ENCODE measurements at places on chromosomes 4 and X. TPM values are rescaled to one million over a fixed set of nuclear protein-coding genes. Genes with fewer than 3 reads are reported as not detected.

NLGN3 gene
- 4.5 TPM for total RNA-seq

- no peak overlapping the region for H3K4me3 ChIP-seq
- no peaks in the 10 kb centered on the region for H3K36me3 ChIP-seq
Measured at GRCh38 chr4:53921856-53922255, 142.5 kb downstream of the CHIC2 start.

DNA sequence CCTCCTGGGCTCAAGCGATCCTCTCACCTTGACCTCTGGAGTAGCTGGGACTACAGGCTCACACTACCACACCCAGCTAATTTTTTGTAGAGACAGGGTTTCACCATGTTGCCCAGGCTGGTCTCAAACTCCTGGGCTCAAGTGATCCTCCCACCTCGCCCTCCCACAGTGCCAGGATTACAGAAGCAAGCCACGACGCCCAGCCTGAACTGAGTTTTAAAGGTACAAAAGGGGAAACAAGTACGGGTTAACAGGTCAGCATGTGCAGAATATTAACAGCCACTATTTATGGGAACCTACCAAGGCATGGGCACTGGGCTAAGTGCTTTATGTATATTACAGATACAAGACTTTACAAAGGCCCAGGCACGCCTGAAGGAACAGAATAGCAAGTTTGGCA, 164.3 kb upstream of the GPC4 start:
- H3K27ac ChIP-seq = no peak overlapping the region
- no peak for DNase-seq
- H3K4me3 ChIP-seq = no peak overlapping the region
- H3K27me3 ChIP-seq = no peaks in the 10 kb centered on the region
- no peaks in the 10 kb centered on the region for H3K36me3 ChIP-seq
- peaks cover 1% of the 10 kb centered on the region for H3K4me1 ChIP-seq

- no peaks in the 10 kb centered on the region for H3K4me1 ChIP-seq
- DNase-seq = no peak
- H3K27ac ChIP-seq = no peak overlapping the region
- no peaks in the 10 kb centered on the region for H3K36me3 ChIP-seq
Measured at GRCh38 chr4:58665649-58666048, 1555.5 kb upstream of the IGFBP7 start.

DNA sequence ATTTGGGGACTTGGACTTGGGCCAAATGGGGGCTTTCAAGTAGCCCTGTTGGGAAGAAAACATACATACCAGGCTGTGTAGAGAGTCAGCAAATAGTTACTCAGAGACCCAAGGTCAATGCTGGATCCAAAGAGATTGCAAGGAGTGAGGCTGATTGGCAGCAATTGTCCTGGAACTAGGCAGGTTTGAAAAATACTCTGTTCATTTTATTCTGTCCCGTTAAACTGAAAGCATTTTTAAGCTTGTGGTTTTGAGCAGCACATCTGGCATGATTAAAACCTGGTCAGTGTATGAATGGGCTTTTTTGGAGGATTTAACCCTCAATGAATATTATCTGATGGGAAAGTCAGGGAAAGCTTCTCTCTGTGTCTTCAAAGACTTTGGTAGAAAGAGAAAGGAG, 294.3 kb upstream of the BOD1L1 start:
- DNase-seq = no peak
- H3K27ac ChIP-seq = no peak overlapping the region
- no peaks in the 10 kb centered on the region for H3K36me3 ChIP-seq
- no peaks in the 10 kb centered on the region for H3K4me1 ChIP-seq
- no peaks in the 10 kb centered on the region for H3K27me3 ChIP-seq

GRCh38 chrX:38371641-38372040, 19.2 kb downstream of the OTC start:
- no peaks in the 10 kb centered on the region for H3K36me3 ChIP-seq
- no peaks in the 10 kb centered on the region for H3K4me1 ChIP-seq
- H3K4me3 ChIP-seq = no peak overlapping the region
- H3K27ac ChIP-seq = no peak overlapping the region
- no peak for DNase-seq

CSAG3 gene
- total RNA-seq = not detected

DNA sequence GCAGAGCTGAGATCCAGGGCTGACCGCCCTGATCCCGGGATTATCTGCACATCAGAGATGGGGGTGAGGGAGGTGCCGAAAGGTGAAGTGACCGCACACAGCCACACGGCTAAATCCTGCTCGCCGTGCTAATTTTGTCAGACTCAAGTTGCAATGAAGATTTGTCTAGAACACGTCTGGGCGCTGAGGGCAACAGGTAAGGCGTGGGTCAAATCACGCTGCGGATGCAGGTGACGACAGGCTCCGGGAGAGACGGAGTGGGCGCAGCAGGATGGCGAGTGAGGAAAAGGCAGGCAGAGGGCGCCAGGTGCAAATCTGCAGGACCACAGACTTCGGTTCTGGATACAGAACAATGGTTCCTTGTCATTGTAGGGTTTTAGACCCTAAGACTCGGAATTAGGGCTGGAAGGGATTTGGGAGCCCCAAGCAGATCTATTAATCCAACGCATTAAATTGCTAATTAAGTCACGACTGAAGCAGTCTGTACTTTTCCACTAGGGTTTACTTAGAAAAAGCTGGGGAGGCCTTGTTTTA, 1.9 kb upstream of the TBC1D14 start:
- H3K27me3 ChIP-seq = no peaks in the 10 kb centered on the region
- no peaks in the 10 kb centered on the region for H3K36me3 ChIP-seq
- H3K27ac ChIP-seq = no peak overlapping the region

- H3K36me3 ChIP-seq = no peaks in the 10 kb centered on the region
- no peak overlapping the region for H3K27ac ChIP-seq
- no peak for DNase-seq
Measured at GRCh38 chr4:107658400-107659336, 61.4 kb downstream of the PAPSS1 start.

ARHGAP10 gene
- total RNA-seq = 94.5 TPM

DNA sequence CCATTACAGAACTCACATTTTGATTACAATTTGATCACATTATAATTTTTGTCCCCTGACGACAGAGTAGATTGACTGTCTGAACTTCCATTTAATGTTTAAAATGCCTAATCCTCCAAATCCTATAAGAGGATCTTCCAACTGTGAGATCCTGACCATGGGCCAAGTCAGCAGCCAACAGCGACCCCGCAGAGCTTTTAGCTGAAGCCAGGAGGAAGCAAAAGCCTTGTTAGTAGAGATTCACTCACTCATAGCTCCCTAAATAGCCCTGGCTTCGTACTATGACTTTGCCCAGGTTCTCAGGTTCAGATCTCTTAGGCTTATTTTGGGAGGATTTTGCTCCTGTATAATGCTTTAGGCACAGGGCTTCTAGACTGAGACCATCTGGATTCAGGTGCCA, 413.1 kb downstream of the NKX6-1 start:
- no peaks in the 10 kb centered on the region for H3K27me3 ChIP-seq
- DNase-seq = no peak
- no peaks in the 10 kb centered on the region for H3K36me3 ChIP-seq
- no peak overlapping the region for H3K27ac ChIP-seq

DNA sequence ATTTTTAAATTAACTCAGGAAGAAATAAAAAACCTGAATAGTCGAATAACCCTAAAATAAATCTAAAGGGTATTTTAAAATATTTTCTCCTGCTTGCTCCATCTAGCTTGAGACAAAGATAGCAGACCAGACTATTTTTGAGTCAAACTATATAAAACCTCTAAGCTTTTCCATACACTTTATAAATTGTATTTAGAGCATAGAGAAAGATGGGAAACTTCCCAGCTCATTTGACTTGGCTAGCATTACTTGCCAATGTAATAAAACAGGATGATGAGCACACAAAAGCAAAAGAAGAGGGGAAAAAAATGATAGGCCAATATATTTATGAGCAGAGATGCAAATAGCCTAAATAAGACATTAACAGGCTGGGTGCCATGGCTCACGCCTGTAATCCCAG, 117.1 kb downstream of the ANAPC4 start:
- H3K27ac ChIP-seq = no peak overlapping the region
- H3K4me1 ChIP-seq = no peaks in the 10 kb centered on the region
- H3K36me3 ChIP-seq = no peaks in the 10 kb centered on the region

- no peaks in the 10 kb centered on the region for H3K36me3 ChIP-seq
- no peak overlapping the region for H3K4me3 ChIP-seq
- H3K27me3 ChIP-seq = no peaks in the 10 kb centered on the region
- H3K4me1 ChIP-seq = no peaks in the 10 kb centered on the region
- DNase-seq = no peak
- H3K27ac ChIP-seq = no peak overlapping the region
Measured at GRCh38 chr4:123170843-123171242, 225.8 kb upstream of the SPRY1 start.

TRIM75 gene
- total RNA-seq = not detected

DNA sequence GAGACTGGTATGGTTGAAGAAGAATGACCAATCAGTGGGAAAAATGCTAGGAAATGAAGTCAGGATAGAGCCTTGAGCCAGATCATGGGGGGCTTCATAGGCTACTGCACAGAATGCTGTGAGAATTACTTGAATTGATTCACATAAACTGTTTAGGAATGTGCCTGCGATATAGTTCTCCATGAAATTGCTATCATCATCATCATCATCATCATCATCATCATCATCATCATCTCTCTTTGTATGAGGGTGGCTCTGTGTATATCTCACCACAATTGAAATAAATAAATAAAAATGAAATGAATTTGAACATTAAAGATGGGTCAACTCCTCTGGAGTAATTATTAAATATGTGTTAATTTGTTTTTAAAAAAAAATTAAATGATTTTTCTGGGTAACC, 148.6 kb upstream of the LEF1 start:
- H3K27me3 ChIP-seq = no peaks in the 10 kb centered on the region
- H3K4me3 ChIP-seq = no peak overlapping the region
- no peaks in the 10 kb centered on the region for H3K36me3 ChIP-seq
- no peak overlapping the region for H3K27ac ChIP-seq
- DNase-seq = no peak

ZMAT1 gene
- 9.0 TPM for total RNA-seq

GRCh38 chr4:154120690-154121345, 331.9 kb upstream of the SFRP2 start:
- H3K27ac ChIP-seq = no peak overlapping the region
- H3K4me1 ChIP-seq = no peaks in the 10 kb centered on the region
- no peaks in the 10 kb centered on the region for H3K36me3 ChIP-seq
- no peak for DNase-seq
- no peaks in the 10 kb centered on the region for H3K27me3 ChIP-seq
- no peak overlapping the region for H3K4me3 ChIP-seq

BTK gene
- total RNA-seq = 21.0 TPM

KIAA1210 gene
- total RNA-seq = not detected

- H3K27me3 ChIP-seq = no peaks in the 10 kb centered on the region
- H3K27ac ChIP-seq = no peak overlapping the region
- no peaks in the 10 kb centered on the region for H3K36me3 ChIP-seq
- no peak for DNase-seq
- no peaks in the 10 kb centered on the region for H3K4me1 ChIP-seq
Measured at GRCh38 chrX:12814420-12814819, 23.2 kb downstream of the PRPS2 start.

- H3K4me3 ChIP-seq = no peak overlapping the region
- no peak for DNase-seq
- H3K4me1 ChIP-seq = no peaks in the 10 kb centered on the region
- no peaks in the 10 kb centered on the region for H3K27me3 ChIP-seq
Measured at GRCh38 chr4:181216501-181216900, 1026.7 kb upstream of the TENM3 start.

- no peak for DNase-seq
- no peaks in the 10 kb centered on the region for H3K27me3 ChIP-seq
- no peaks in the 10 kb centered on the region for H3K36me3 ChIP-seq
- H3K4me3 ChIP-seq = no peak overlapping the region
Measured at GRCh38 chrX:34300871-34301270, 168.8 kb upstream of the FAM47A start.

C4orf50 gene
- total RNA-seq = 0.06 TPM

- H3K4me3 ChIP-seq = no peak overlapping the region
- no peak for DNase-seq
- H3K27ac ChIP-seq = no peak overlapping the region
- no peaks in the 10 kb centered on the region for H3K4me1 ChIP-seq
- H3K36me3 ChIP-seq = peaks cover 9% of the 10 kb centered on the region
Measured at GRCh38 chr4:184757810-184758209, 23.9 kb upstream of the CENPU start.
